Head of caudate nucleus (tissue), 42 donors: ENCODE measurements at places on chromosomes 7 and 10.

- DNase-seq: no peak
Measured at GRCh38 chr10:117609095-117609795, 66.7 kb downstream of the EMX2 start.

DNA sequence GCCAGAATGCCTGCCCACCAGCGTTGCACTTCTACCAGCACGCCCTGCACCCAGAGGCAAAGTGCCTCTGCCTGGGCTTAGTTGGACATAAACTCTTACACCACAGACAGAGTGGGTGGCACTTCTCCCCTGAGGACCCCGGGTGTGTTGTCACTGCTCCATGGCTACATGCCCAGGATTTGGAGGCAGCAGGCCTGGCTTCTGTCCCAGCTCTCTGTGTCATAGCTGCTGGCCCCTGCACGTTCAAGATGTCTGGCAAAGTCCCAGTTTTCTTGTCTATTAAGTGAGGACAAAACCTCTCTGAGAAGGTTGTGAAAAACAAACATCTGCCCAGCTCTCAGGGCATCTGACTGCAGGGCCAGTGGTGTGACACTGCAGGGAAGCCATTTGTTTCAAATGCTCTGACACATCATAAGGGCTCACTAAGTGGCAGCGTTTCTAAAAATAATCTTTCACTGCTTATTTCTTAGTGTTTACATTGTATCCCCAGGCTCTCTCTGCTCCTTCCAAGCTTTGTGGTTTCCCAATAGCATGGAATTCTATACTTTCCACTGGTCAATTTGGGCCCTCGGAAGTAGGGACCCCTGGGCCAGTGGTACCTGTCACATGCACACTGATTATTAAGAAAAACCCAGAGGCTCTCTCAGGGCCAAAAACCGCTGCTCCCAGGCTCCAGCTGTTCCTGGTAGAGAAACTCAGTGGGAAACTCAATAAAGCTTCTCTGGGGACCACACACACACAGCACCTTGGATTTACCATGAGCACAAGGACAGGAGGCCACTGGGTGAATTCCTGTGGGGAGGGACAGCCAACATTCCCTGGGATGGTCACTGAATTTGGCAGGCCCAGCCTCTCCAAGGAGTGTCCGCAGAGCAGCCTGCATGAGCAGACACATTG, 86.2 kb upstream of the ANLN start:
- DNase-seq: peak; percentile 93

GRCh38 chr7:123177442-123177841, 22.3 kb downstream of the SLC13A1 start:
- DNase-seq: no peak

- no peak for DNase-seq
Measured at GRCh38 chr10:116164291-116164690, 108.7 kb downstream of the GFRA1 start.

- DNase-seq: no peak
Measured at GRCh38 chr7:130789436-130789835, 55.4 kb upstream of the KLF14 start.

DNA sequence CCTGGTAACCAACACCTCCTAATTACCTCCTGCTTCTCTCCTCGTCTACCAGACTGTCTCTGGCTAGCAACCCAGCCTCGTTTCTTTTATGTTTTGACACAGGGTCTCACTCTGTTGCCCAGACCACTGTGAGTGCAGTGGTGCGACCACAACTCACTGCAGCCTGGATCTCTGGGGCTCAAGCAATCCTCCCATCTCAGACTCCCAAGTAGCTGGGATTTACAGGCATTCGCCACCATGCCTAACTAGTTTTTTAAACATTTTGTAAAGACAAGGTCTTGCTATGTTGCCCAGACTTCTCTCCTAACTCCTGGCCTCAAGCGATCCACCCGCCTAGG, 10.2 kb downstream of the TNRC18 start:
- no peak for DNase-seq

DNA sequence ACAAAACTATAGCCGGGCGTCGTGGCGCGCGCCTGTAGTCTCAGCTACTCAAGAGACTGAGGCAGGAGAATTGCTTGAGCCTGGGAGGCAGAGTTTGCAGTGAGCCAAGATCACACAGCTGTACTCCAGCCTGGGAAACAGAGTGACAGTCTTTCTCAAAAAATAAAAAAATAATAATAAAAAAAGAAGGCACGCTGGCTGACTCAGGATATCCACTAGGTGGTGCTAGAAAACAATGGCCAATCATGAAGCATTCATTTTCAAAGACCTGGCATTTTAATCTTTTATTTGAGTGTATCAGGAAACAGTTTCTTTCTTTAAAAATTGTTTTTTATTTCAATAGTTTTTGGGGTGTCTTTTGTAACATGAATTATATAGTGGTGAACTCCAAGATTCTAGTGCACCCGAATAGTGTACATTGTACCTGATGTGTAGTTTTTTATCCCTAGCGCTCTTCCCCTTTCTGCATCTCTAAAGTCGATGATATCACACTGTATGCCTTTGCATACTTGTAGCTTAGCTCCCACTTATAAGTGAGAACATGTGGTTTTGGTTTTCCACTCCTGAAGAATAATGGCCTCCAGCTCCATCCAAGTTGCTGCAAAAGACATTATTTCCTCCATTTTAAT, 88.6 kb downstream of the LYZL1 start:
- DNase-seq: no peak

DNA sequence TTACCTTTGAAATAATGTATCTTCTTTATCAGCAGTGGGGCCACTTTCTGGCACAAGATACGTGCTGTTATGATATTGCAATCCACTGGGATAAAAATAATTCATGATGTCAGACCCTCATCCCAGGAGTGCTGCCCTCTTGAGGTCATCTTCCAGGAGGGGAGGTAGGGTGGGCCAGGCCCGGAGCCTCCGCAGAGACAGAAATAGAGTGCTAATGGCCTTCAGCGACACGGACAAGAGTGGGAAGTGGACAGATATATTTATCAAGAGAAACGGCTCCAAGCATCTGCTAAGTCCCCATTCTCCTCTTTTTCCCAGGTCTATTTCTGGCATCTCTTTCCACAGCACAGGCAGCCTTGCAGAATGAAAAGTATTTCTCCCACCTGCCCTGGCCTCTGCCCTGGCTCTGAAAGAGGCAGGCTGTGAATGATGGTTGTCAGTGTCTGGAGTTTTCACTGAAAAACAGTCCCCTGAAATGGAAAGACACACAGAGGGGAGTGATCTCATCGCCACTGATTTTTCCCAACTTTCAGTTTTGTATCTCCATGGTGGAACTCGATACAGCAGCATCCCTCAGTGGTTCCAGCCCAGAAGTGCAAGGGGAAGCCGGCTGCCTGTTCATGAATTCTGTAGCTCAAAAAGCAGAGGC, 251.7 kb upstream of the MYO3A start:
- peak; percentile 82 for DNase-seq

DNA sequence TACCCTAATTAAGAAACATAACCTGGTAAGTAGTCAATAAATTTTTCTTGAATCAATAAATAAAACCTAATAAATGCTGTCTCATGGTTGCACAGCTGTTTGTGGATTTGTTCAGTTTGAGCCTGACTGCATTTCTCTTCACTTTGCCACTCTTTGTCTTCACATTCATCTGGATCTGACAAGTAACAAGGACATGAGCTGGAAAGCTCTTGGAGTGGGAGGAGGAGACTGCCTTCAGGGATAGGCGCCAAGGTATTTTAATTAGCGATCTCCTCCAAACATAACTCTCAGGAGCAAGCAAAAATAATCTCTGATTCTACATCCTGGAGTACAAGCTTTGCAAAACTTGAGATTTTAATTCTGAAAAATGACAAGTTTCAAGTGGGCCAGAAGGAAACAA, 251.0 kb downstream of the BMPER start:
- DNase-seq: no peak

DNA sequence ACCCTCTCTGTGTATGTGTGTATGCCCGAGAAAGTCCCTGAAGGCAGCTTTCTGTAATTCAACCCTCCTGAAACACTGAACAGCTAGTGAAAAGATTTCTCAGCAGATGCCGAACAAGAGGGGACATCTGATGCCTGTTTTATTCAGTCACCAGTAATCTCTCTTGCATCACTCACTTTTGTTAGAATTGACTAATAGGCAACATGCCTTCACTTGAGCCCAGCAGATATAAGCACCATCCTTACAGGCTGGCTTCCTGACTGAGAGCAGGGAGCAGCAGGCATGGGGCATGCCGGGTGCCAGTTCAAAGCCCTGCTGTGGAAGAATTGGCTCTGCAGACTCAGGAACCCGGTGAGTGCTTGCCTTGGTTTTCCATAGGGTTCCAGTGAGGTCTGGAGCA, at the start of gene ABCA13:
TSS of gene ABCA13 (plus strand) at position 257 of the 400 bp plus-strand sequence. CDS start at position 283, 26 bp downstream.
- no peak for DNase-seq

DNA sequence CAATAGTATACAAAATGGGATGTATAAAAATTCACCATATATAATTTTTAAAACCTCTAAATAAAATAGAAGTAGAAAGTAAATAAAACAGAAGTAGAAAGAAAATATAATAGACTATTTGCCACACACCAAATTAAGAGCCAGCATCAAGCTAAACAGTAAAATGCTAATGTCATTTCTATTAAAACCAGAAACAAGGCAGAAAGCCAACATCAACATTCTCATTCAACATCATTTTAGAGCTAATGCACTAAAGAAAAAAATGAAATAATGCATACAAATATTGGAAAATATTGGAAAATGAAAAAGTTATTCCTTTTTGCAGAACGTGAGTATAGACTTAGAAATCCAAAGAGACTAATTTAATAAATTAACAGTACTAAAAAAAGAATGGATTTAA, 23.4 kb upstream of the RELN start:
- DNase-seq: no peak

- no peak for DNase-seq
Measured at GRCh38 chr7:128120116-128120515, 88.9 kb upstream of the LRRC4 start.

GRCh38 chr7:129923709-129924108, 29.1 kb downstream of the UBE2H start:
- no peak for DNase-seq

DNA sequence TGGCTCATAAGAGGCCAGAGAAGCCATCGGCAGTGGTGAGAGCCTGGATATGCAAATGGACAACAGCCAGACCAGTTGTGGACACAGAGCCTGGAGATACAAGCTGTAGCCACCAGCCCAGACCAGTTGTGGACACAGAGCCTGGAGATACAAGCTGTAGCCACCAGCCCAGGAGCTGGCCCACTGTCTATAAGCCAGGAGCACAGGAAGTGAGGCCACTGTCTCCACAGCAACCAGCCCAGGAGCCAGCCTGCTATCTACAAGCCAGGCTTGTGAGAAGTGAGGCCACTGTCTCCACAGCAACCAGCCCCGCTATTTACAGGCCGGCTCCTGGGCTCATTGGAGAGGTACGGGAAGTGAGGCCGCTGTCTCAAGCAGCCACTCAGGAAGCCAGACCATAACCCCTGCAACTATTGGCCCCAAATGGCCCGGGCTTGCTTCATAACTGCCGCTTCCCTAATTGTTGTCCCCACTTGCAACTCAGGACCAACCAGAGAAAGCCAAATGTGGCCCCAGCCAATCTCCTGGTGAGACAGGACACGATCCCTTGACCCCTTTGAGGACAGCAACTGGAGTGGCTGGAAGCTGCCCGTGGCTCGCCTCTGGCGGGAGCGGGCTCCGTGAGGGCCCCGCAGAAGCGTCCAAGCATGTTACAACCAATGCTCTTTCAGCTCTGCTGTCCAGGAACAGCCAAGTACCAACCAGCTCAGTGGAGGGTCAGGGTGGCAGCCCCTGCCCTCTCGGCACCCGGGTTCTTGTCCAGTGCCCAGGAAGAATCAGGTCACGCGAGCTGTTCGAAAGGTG, 44.1 kb upstream of the CNPY1 start:
- peak; percentile 31 for DNase-seq

- DNase-seq: no peak
Measured at GRCh38 chr7:100683659-100684533, 10.2 kb downstream of the GIGYF1 start.

- no peak for DNase-seq
Measured at GRCh38 chr7:44163591-44163990, 22.5 kb upstream of the MYL7 start.

GRCh38 chr7:101913851-101914250, 96.4 kb downstream of the CUX1 start:
- DNase-seq: no peak

DNA sequence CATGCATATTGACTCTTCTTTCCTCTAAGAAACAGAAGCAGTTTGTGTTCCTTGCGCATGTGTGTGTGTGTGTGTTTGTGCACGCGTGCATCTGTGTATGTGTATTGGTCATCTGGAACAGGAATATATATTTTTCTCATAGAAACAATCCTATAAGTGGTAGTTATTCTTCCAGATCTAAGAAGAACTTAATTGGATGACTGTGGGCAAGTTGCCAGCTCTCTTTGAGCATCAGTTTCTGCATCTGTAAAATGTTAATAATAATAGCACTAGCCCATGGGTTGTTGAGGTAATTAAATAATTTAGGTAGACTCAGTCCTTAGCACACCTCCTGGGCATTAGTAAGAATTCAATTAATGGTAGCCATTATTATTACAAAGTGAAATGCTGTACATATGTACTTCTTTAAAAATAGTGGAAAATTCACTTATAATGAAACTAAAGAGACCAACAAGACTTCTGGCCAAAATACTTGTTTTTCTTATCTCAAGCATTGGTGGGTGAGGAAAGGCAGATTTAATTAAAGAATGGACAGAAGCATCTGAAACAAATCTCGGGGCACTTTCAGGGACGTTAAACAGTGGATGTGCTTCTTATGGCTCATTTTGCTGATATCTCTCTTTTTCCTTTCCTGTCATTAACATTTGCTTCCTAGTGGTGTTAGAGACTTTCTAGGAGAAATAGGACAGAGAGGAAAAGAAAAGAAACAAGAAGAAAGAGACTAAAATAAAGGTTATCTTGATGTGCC, 124.9 kb upstream of the HABP2 start:
- DNase-seq: no peak

- peak; percentile 9 for DNase-seq
Measured at GRCh38 chr10:43222210-43222720, 44.6 kb downstream of the RASGEF1A start.

- peak; percentile 19 for DNase-seq
Measured at GRCh38 chr10:2839081-2839725, 228.1 kb upstream of the PFKP start.

GRCh38 chr10:10330418-10330817, 687.3 kb upstream of the CELF2 start:
- no peak for DNase-seq

GRCh38 chr10:107554333-107554732, 389.8 kb upstream of the SORCS1 start:
- DNase-seq: no peak

- peak; percentile 25 for DNase-seq
Measured at GRCh38 chr7:87231258-87231657, 11.7 kb upstream of the TMEM243 start.

- no peak for DNase-seq
Measured at GRCh38 chr10:844552-844951, 87.0 kb downstream of the LARP4B start.

GRCh38 chr7:134856091-134856490, 76.7 kb downstream of the CALD1 start:
- no peak for DNase-seq

- no peak for DNase-seq
Measured at GRCh38 chr10:44577533-44577932, 192.6 kb upstream of the CXCL12 start.

- DNase-seq: peak; percentile 3
Measured at GRCh38 chr10:5563321-5563961, 38.7 kb downstream of the CALML3 start.

GRCh38 chr10:35585903-35586535, 19.1 kb upstream of the GJD4 start:
- peak; percentile 36 for DNase-seq
